Caco-2 (cell line): ENCODE measurements at places on chromosomes 4 and X. TPM values are rescaled to one million over a fixed set of nuclear protein-coding genes. Genes with fewer than 3 reads are reported as not detected.

GRCh38 chr4:148216866-148217814, 225.1 kb downstream of the NR3C2 start:
- DNase-seq = no peak
- no peaks in the 10 kb centered on the region for H3K36me3 ChIP-seq
- H3K4me3 ChIP-seq = no peak overlapping the region
- no peaks in the 10 kb centered on the region for H3K4me1 ChIP-seq
- no peak overlapping the region for H3K27ac ChIP-seq

DNA sequence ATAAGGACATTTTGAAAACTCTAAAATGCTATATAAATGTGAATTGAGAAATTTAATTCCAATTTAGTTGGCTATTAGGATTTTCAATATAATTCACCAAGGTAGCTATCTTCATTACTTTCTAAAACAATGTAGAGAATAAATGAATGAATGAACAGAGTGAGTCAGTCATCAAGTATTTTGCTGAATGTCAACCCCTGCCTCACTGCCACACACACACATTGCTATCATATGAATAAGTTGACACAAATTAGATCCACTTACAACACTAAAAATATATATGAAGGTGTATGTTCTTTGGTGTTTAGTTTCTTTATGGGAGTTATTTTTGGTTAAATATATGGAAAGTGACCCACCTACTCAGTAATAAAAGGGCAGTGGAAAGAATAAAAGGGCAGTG, 141.4 kb upstream of the SMIM10 start:
- no peak overlapping the region for H3K4me3 ChIP-seq
- H3K4me1 ChIP-seq = no peaks in the 10 kb centered on the region
- H3K27ac ChIP-seq = no peak overlapping the region
- no peaks in the 10 kb centered on the region for H3K27me3 ChIP-seq
- DNase-seq = no peak

- H3K27ac ChIP-seq = peak overlapping the region; percentile 75
- H3K36me3 ChIP-seq = no peaks in the 10 kb centered on the region
- no peaks in the 10 kb centered on the region for H3K27me3 ChIP-seq
- peak; percentile 36 for DNase-seq
- H3K4me3 ChIP-seq = no peak overlapping the region
- peaks cover 25% of the 10 kb centered on the region for H3K4me1 ChIP-seq
These were observed 137.2 kb upstream of the ARHGEF9 start for GRCh38 chrX:63922221-63922620.

The MCF2 gene
- total RNA-seq = not detected in 2 replicates

DNA sequence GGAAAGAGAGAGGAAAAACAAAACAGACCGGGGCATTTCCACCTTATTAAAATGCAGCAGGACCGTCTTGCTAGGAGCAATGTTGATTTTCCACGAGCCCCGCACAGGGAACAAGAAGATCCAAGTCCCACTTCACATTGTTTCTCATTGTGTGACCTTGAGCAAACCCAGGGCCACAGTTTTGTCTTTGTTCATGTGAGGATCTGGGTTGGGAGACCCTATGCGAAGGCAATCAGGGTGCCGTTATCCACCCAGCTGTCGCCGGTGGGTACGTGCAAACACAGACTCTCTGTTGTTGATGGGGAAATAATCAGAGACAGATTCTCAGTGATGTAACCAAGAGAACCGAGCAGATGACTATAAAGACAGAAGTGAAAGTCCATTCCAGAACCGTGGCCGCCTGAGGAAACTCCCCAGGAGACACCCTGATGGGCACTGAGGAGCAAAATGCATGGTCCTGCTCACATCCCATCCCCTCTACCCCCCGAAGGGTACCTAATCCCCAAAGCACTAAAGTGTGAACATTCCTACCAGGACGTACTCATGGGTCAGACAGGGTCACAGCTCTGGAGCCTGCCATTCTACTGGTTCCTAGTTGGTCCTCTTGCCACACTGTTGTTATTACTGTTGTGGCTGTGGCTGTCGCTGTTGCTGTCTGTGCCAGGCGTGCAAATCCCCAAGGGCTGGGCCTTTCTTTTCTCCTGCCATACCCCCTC, 102.7 kb upstream of the RBPJ start:
- H3K27me3 ChIP-seq = no peaks in the 10 kb centered on the region
- H3K36me3 ChIP-seq = no peaks in the 10 kb centered on the region
- DNase-seq = no peak
- no peak overlapping the region for H3K27ac ChIP-seq

The TBC1D8B gene
- 7.4 and 8.7 TPM in 2 replicates for total RNA-seq

The NUDT11 gene
- not detected in 2 replicates for total RNA-seq

The LRIT3 gene
- 0.34 and 0.35 TPM in 2 replicates for total RNA-seq

- no peaks in the 10 kb centered on the region for H3K27me3 ChIP-seq
- no peak overlapping the region for H3K4me3 ChIP-seq
- no peaks in the 10 kb centered on the region for H3K36me3 ChIP-seq
- DNase-seq = no peak
These were observed 213.6 kb upstream of the NRK start for GRCh38 chrX:105608745-105609144.

DNA sequence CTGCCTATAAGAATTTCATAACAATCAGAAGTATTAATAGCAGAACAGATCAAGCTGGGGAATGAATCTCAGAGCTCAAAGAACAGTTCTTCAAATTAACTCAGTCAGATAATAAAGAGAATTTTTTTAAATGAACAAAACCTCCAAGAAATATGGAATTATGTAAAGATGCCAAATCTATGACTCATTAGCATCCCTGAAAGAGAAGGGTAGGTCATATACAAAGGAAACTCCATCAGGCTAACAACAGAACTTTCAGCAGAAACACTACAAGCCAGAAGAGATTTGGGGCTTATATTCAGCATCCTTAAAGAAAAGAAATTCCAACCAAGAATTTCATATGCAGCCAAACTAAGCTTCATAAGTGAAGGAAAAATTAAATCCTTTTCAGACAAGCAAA, 28.6 kb downstream of the CBR4 start:
- H3K4me3 ChIP-seq = no peak overlapping the region
- no peaks in the 10 kb centered on the region; the same call in 1 of the 2 replicates for H3K36me3 ChIP-seq
- H3K27ac ChIP-seq = no peak overlapping the region
- DNase-seq = no peak
- no peaks in the 10 kb centered on the region for H3K27me3 ChIP-seq
- H3K4me1 ChIP-seq = no peaks in the 10 kb centered on the region

The MAGEB10 gene
- total RNA-seq = not detected in 2 replicates

- H3K36me3 ChIP-seq = no peaks in the 10 kb centered on the region
- no peak overlapping the region for H3K27ac ChIP-seq
- H3K4me1 ChIP-seq = no peaks in the 10 kb centered on the region
- no peak for DNase-seq
These were observed 914.9 kb upstream of the PCDH7 start for GRCh38 chr4:29805245-29805644.

The SPACA5B gene
- not detected in 2 replicates for total RNA-seq

DNA sequence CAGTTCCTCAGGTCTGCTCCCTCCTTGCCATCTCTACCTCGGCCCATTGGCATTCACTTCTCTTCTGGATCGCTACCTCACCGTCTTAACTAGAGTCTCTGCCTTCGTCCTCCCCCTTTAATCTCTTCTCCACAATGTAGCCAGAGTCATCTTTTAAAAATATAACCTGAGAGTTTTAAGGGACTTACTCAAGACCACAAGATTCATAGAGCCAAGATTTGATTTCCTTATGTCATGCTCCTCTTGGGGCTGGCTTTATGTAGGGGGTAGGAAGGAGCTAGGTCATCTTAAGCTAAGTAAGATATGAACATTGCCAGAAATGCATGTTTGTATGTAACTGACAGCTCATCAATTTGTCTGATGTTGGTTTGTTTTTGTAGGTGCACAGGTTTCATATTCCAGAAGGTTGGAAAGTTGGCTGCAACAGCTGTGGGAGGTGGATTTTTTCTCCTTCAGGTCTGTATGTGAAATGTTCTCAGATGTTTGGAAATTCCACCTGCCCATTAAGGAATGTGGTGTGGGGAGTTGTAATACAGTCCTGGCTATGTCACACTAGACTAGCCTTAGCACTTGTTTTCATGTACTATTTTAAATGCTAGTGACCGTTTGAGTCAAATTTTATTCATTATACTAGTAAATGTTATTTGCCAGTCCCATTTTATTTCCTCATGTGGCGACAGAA, 19.6 kb downstream of the FUNDC2 start:
- no peaks in the 10 kb centered on the region for H3K27me3 ChIP-seq
- H3K4me3 ChIP-seq = no peak overlapping the region
- H3K27ac ChIP-seq = no peak overlapping the region
- H3K36me3 ChIP-seq = no peaks in the 10 kb centered on the region
- no peaks in the 10 kb centered on the region for H3K4me1 ChIP-seq

The EGF gene
- total RNA-seq = 0.25 and 0.37 TPM in 2 replicates

- peak overlapping the region; percentile 54 for H3K27ac ChIP-seq
- H3K36me3 ChIP-seq = no peaks in the 10 kb centered on the region
- no peak for DNase-seq
These were observed 52.2 kb downstream of the ADRA2C start for GRCh38 chr4:3818371-3818770.

DNA sequence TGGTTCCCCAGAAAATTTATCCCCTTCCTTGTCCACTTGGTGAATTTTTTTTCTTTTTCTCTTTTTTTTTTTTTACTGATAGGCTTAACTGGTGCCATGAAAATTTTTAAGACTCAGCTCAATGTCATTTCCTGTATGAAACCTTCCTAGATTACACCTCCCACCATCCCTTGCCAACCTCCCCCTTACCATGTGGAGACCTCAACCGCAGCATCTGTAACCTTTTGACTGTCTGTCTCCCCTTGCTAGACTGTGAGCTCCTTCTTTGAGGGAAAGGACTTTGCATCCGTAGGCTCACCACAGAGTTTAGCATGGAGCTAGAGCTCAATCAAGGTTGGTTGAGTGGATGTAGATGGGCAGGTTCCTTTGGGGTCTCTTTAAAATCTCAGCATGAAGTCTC, 5.2 kb upstream of the PGRMC1 start:
- H3K4me1 ChIP-seq = no peaks in the 10 kb centered on the region
- no peaks in the 10 kb centered on the region for H3K27me3 ChIP-seq
- H3K36me3 ChIP-seq = no peaks in the 10 kb centered on the region
- H3K27ac ChIP-seq = no peak overlapping the region

The PLAC8 gene
- 13.6 and 23.0 TPM in 2 replicates for total RNA-seq

DNA sequence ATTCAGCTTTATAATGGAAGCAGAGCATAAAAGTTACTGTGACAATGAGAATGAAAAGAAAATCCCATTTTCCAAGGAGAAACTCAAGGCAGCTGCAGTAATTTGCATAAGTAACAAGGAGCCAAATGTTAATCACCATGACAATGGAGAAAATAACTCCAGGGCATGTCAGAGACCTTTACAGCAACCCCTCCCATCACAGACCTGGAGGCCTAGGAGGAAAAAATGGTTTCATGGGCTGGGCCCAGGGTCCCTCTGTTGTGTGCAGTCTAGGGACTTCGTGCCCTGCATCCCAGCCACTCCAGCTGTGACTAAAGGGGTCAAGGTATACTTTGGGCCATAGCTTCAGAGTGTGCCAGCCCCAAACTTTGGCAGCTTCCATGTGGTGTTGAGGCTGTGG, 223.5 kb downstream of the NPFFR2 start:
- H3K4me1 ChIP-seq = no peaks in the 10 kb centered on the region
- H3K4me3 ChIP-seq = no peak overlapping the region
- no peaks in the 10 kb centered on the region for H3K36me3 ChIP-seq
- no peaks in the 10 kb centered on the region for H3K27me3 ChIP-seq
- DNase-seq = no peak

The HTN3 gene
- total RNA-seq = not detected in 2 replicates

DNA sequence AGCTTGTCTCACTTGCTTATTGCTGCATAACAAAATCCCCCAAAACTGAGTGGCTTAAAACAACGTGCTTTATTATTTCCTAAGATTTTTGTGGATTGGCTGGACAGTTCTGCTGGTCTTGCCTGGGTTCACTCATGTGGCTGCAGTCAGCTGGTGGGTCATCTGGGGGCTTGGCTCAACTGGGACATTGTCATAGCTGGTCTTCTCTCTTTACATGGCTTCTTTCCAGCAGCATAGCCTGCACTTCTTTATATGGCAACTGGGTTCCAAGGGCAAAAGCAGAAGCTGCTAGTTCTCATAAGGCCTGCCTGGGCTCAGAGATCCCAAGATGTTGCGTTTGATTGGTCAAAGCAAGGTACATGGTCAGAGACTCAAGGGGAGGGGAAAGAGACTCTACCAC, 33.7 kb upstream of the STAG2 start:
- no peak for DNase-seq
- H3K27ac ChIP-seq = no peak overlapping the region
- H3K27me3 ChIP-seq = no peaks in the 10 kb centered on the region
- no peak overlapping the region for H3K4me3 ChIP-seq

GRCh38 chrX:19122641-19123009, 357 bp upstream of the ADGRG2 start:
- no peaks in the 10 kb centered on the region for H3K4me1 ChIP-seq
- H3K36me3 ChIP-seq = no peaks in the 10 kb centered on the region
- no peak overlapping the region for H3K27ac ChIP-seq
- DNase-seq = no peak
- no peaks in the 10 kb centered on the region; the same call in 1 of the 2 replicates for H3K27me3 ChIP-seq
- peak overlapping the region; percentile 7; the same call in 1 of the 2 replicates for H3K4me3 ChIP-seq

DNA sequence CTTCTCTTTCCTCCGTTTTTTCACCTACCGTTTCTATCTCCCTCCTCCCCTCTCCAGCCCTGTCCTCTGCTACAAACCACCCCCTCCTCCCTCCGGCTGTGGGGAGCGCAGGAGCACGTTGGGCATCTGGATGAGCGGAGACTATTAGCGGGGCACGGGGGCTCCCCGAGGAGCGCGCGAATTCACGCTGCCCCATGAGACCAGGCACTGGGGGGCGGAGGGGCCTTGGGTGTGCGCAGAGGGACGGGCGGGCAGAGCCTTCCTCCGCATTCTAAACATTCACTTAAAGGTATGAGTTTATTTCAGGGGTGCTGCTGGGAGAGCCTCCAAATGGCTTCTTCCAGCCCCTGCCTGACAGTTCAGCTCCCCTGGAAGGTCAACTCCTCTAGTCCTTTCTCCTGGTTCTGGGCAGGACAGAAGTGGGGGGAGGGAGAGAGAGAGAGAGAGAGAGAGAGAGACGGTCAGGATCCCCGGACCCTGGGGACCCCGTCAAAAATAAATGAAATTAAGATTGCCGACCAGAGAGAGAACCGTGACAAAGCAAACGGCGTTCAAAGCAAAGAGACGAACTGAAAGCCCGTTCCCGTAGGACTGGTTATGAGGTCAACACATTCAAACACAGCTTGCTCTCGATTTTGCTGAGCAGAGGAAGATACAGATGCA, 5.0 kb downstream of the SHOX start:
- H3K4me1 ChIP-seq = no peaks in the 10 kb centered on the region
- no peak overlapping the region for H3K27ac ChIP-seq
- no peaks in the 10 kb centered on the region for H3K27me3 ChIP-seq
- no peak overlapping the region for H3K4me3 ChIP-seq
- H3K36me3 ChIP-seq = no peaks in the 10 kb centered on the region

DNA sequence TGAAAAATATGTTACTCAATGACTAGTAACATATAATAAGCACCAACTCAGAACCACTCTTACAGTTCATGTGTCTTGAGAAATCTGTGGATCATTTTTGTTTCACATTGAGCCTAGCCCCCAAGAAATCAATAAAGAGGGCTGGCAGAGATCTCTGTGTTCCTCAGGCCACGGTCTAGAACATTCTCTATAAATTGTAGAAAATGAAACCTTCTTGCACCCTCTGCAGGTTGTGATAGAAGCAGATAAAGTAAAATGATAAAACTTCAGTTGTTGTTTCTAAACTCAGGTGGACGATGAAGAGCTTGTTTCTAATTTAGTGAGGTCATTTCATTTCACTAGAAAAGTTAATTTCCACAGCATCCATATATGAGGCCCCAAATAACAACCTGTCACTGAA, 182.7 kb downstream of the KIT start:
- H3K27ac ChIP-seq = no peak overlapping the region
- no peak overlapping the region for H3K4me3 ChIP-seq
- no peaks in the 10 kb centered on the region for H3K4me1 ChIP-seq
